Stimulated activated CD8-positive, alpha-beta memory T cell treated with anti-CD3 and anti-CD28 coated beads, Interleukin-12 subunit alpha, Interleukin-12 subunit beta, amount 100 ng/mL, for 1 hour (primary cell): ENCODE measurements at places on chromosomes 6 and 20.

- DNase-seq: no peak
These were observed 25.2 kb downstream of the TBX18 start for GRCh38 chr6:84738996-84739865.

- no peak for DNase-seq
These were observed 106.2 kb downstream of the DTD1 start for GRCh38 chr20:18694071-18694470.

- no peak for DNase-seq
These were observed 37.6 kb upstream of the KCNK5 start for GRCh38 chr6:39266782-39267355.

DNA sequence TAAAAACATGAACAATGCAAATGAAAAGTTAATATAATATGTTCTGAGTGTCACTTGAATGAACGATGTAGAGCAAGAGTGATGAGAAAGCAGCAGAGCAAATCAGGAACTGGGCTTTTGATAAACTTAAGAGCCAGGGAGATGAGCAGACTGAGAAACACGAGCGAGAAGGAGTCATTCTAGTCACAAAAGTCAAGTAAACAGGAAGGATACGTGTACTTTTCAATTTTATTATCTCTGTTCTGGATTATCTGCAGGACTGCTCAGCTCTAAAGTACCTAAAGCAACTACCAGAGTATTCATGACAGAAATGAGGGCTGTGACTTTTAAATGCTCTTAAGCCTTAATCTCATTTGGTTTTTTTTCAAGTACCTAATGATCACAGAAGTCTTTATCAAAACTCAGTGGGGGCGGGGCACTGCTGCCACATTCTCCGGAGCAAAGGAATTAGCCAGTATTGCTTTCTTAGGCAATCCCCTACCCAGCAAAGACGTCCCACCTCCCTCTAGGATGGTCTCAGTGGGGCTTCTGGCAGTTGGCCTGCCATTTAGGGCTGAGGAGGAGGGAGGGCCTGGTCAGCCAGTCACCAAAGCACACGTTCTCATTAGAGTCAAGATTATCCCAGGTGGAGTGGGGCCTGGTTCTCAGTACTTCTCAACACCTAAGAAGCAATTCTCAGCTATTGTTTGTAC is 8.6 kb downstream of the MAN1A1 start:
- no peak for DNase-seq

- DNase-seq: no peak
These were observed 78.0 kb downstream of the FGD2 start for GRCh38 chr6:37083243-37084138.

DNA sequence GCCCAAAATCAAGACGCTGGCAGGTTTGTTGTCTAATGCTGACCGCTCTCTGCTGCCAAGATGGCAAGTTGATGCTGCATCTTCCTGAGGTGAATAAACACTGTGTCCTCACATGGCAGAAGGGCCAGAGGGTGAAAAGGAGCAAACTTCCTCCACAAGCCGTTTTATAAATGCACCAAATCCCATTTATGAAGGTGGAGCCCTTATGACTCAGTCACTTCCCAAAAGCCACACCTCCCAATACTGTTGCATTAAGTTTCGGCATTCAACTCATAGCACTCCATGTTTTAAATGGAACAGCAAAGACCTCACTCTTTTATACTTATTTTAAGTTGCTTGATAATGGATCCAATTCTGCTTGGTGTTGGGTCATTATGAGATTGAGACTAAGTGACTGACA is 316.6 kb downstream of the RFPL4B start:
- no peak for DNase-seq

DNA sequence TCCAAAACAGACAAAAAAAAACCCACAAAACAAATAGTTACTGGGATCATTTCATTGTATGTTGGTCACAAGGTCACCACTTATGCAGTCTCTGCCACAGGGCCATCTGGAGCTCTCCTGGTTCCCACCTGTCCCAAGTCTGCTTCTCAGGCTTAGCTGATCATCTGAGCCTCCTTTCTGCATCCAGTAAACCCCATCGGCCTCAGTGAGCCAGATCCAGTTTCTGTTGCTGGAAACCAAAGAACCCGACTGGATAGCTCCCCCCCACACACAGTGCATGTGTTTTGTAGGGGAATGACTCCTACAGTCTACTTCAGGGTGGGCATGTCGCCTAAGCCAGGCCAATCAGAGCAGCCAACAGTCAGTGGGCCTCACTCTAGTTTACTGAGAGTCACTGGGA is 233.3 kb downstream of the PREX1 start:
- no peak for DNase-seq

- DNase-seq: no peak
These were observed 40.5 kb downstream of the RSPH3 start for GRCh38 chr6:158959552-158959951.

DNA sequence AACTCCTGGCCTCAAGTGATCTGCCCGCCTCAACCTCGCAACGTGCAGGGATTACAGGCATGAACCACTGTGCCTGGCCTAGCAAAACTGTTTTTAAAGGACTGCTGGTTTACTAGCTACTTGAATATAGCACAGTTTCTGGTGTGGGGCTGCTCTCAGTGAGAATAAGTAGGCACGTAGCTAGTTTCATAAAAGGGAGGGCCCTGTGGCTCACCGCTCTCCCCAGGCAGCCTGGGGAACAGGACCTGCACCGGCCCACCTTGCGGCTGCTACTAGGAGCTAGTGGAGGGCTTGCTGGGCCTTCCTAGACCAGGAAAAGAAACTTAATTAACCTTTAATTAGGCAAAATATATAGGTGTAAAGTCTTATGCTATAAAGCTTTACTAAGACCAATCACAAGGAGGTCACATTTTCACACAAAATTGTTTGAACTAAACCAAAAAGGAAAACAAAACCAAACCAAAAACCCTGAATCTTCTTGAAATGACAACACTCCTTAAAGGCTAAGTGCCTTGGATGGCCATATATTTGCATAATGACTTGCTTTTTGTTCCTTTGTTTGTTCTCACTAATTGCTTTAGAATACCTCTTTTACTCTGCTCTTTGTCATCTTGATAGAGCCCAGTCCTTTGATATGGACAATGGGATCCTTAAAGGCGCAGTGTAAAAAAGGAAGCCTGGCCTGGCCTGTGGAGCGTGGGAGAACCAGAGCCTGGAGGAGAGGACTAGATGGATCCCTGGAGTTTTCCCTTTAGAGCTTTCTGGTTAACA is 69.5 kb upstream of the SAMD5 start:
- no peak for DNase-seq

DNA sequence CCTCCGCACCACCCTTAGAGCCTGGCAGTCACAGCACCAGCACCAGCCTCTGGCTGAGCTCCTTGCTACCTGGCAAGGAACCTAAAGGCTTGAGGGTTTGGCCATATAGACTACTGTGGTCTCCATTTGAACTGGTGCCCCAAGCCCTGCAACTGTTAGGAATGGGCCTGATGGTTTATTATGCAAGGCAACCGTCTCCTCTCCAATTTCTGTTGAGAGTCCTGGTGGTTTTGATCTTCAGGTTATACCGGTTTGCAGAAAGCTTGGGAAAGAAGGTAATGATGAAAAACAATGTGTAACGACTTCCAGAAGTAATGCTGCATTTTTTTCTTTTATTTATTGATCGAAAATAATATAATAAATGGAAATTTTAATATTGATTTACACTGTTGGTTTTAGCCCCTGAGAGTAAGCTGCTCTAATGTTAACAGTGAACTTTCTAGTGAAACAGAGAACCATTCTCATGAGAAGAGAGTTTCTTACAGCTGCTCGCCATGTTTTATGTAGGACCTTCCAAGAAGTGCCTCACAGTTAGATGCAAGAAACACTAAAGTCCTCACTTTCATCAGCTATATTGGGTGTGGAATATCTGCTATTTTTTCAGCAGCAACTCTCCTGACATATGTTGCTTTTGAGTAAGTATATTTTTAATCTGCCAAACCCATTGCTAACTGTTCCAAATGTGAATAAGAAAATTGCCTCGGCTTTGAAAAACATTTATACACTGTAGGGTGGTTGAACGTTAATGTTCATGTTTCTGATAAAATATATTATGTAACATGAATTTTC is 112.8 kb downstream of the ADGRG6 start:
- DNase-seq: no peak

DNA sequence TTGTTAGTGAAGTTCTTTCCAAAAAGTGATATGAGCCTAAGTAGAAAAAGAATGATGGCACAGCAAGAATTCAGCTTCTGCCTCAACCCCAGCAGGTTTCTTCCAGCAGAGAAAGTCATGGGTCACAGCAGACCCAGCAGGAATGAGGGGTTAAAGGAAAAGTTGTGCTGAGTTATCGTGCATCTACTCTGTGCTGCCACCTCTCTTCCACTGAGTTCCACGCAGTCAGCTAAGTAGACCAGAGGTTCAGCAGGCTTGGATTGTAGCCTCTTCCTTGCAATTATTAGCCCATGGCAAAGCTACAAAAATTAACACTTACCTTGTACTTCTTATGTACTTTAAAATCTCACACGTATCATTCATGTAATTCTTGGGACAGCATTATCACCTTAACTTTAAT is 510.8 kb downstream of the PTPRT start:
- DNase-seq: no peak

GRCh38 chr6:15351631-15352030 is 105.8 kb downstream of the JARID2 start:
- DNase-seq: no peak

DNA sequence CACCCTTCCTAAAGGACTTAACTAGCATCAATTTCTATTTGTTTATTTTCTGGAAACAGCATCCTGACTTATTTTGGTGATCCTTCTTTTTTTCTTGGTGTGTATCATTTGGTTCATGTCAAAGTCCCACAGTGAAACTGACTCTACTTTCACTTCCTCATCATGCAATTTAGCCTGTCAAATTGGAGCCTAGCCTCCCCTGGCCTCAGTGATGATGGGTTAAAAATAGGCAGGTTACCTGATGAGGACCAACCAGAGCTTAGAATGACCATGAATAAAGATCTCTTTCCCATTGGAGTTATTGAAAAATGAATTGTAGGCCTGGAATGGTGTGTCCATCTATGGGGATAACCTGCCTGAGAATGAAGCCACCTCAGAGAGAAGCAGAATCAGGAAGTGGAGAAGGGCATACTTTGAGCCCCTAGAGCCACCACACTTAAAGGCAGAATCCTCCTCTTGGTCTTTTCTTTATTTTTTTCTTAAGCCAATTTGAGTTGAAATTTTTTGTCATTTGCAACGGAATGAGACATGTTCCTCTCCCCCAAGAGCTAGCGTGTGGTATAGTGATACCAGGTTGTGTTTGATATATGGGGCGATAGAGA is 105.6 kb downstream of the BTBD3 start:
- no peak for DNase-seq

DNA sequence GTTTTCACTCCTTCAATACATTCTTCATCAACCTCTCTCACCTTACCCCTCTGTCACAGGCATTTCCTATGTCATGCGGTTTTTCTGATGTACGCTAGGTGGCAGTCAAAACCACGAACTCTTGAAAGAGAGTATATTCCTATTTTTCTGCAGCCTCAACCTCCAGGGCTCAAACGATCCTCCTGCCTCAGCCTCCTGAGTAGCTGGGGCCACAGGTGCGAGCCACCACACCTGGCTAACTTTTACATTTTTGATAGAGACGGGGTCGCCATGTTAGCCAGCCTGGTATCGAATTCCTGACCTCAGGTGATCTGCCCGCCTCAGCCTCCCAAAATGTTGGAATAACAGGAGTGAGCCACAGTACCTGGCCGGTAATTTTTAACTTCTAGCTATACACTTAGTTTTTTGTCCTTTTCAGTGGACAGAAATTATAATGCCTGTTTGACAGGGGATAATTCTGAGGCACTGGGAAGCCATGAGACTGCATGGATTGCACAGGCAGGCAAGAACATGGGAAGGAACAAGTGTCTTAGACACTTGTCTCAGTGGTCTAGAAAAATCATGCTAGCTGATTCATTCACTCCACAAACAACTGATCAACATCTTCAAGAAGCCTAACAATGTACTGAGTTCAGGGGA is 22.5 kb upstream of the HFE start:
- DNase-seq: no peak
